ENCODE measurements at places on chromosomes 1 and 21. TPM values are rescaled to one million over a fixed set of nuclear protein-coding genes. Genes with fewer than 3 reads are reported as not detected.

DNA sequence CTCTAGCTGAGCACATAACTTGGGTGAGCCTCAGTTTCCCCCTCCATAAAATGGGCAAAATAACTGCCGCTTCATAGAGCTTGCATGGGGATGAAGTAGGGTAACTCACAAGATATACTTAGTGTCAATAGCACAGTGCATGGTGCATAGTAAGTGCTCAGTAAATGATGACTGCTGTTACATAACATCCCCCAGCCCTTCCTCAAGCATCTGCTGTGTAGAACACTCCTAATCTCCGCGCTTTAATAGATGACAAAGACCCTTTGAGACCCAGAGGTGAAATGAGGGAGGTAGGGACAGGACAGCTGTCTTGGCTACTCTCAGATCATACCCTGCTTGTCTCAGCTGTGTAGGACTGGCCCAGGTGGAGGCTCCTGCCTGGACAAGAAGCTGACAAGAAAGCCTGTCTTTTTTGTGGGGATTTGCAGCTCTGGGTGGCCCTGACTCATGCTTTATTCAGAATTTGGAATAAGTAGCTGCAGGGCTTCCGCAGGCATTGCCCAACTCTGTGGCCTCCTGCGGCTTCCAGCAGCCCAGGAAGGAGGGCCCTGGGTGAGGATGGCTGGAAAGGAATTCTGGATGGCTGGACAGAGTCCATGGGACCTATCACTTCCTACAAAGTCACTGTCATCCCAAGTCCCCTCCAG, 20.7 kb upstream of the PADI4 start:
- DNase-seq, result no peak

ERVH48-1 gene
- not detected for polyA plus RNA-seq

FAM163A gene
- 1.1 TPM for polyA plus RNA-seq

EFNA3 gene
- 6.0 TPM for polyA plus RNA-seq
